ENCODE measurements at places on chromosomes 7 and 10. TPM values are rescaled to one million over a fixed set of nuclear protein-coding genes. Genes with fewer than 3 reads are reported as not detected.
A peak's percentile ranks its signal among the peaks of the same experiment; 100 is the strongest.

C1QL3 gene
- polyA plus RNA-seq = 1.8 TPM

AKR1D1 gene
- polyA plus RNA-seq = not detected

GRCh38 chr10:86662186-86663045 is 5.9 kb upstream of the LDB3 start:
- H3K4me1 ChIP-seq = no peaks in the 10 kb centered on the region
- no peak overlapping the region for H3K4me3 ChIP-seq
- H3K36me3 ChIP-seq = no peaks in the 10 kb centered on the region
- H3K27me3 ChIP-seq = no peaks in the 10 kb centered on the region

DNA sequence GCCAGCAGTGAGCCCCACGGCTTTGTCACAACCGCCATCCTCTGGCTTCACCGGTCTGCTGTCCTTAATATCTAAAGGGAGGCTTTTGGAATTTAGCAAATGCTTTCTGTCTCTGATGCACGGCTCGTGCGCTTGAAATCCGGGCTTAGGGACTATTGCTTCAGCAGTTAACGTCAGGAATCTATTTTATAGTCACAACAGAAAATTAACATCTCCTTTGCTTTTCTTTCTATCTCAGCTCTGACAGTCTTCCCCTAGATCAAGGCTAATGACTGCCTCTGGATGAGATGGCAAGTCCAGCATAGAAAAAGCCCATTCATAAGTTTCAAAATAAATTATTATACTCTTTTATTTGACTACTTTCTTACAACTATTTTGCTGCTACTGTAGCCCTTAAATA is 423.8 kb downstream of the GALNT17 start:
- no peaks in the 10 kb centered on the region for H3K36me3 ChIP-seq
- H3K27me3 ChIP-seq = no peaks in the 10 kb centered on the region
- H3K4me1 ChIP-seq = 0 out of 2 replicates have a peak, but pooled peaks cover 2% of the 10 kb centered on the region
- H3K27ac ChIP-seq = no peak overlapping the region
- no peak for DNase-seq

DNA sequence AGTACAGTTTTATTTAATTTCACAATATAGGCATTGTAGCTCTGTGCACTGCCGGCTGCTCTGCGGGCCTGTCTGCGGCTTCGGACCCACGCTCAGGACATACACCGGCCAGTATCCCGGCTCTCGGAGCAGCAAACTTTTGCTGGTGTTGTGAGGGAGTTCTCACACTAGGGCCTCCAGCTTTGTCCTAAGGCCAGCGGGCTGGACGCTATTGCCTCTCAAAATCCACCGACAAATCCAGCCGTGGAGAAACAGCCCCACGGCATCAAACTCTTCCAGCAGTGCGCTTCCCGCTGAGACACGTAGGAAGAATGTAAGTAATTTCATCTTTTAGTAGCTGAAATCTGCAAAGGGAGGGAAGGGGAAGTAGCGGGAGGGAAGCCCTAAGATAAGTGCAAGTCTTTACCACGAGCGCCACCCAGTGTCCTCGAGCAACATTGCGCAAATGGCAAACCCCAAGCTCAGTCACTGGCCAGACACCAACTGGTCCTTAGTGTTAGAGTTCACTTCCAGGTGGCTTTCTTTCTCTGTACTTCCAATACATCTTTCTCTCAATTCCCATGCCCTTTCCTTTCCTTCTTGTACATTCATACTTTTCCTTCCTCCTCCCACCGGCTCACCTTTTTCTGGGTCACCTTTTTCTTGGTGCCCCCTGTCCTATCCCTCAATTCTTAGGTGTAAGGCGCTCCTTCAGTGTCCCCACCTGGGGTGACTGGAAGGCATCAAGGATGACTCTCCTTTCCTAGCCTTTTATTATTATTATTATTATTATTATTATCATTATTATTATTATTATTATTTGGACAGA is 3.0 kb upstream of the DLX5 start:
- no peak overlapping the region for H3K27ac ChIP-seq
- H3K4me3 ChIP-seq = no peak overlapping the region
- peak; percentile 88 for DNase-seq
- no peaks in the 10 kb centered on the region for H3K36me3 ChIP-seq

DNA sequence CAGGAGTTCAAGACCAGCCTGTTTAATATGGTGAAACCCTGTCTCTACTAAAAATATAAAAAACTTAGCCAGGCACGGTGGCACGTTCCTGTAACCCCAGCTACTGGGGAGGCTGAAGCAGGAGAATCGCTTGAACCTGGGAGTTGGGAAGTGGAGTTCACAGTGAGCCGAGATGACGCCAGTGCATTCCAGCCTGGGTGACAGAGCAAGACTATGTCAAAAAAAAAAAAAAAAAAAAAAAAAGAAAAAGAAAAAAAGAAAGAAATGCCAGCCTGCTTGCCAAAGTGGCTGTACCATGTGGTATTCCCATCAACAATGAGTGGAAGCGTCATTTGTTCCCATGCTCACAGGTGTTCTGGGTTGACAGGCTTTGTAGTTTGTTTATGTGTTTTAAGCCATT is 43.3 kb upstream of the NPTX2 start:
- no peaks in the 10 kb centered on the region for H3K36me3 ChIP-seq
- no peaks in the 10 kb centered on the region for H3K27me3 ChIP-seq
- peaks cover 5% of the 10 kb centered on the region for H3K4me1 ChIP-seq
- H3K4me3 ChIP-seq = no peak overlapping the region
- no peak overlapping the region for H3K27ac ChIP-seq

- H3K4me3 ChIP-seq = peak within 1 kb of the TSS; percentile 65
- no peaks in the 10 kb centered on the region for H3K36me3 ChIP-seq
- peak; percentile 82 for DNase-seq
These were observed at the start of gene MSRB2 for GRCh38 chr10:23095404-23095965. Gene MSRB2 (plus strand): TSS chr10:23095579. CDS start chr10:23095609, 30 bp downstream.

- H3K4me1 ChIP-seq = no peaks in the 10 kb centered on the region
- H3K4me3 ChIP-seq = no peak overlapping the region
- H3K27ac ChIP-seq = no peak overlapping the region
These were observed 21.2 kb downstream of the CYP17A1 start for GRCh38 chr10:102815790-102816549.

Data from H1 (cell line).